CD4-positive, alpha-beta T cell treated with Interleukin-4 for 1 hour (primary cell): ENCODE measurements at places on chromosomes 7 and 10.

DNA sequence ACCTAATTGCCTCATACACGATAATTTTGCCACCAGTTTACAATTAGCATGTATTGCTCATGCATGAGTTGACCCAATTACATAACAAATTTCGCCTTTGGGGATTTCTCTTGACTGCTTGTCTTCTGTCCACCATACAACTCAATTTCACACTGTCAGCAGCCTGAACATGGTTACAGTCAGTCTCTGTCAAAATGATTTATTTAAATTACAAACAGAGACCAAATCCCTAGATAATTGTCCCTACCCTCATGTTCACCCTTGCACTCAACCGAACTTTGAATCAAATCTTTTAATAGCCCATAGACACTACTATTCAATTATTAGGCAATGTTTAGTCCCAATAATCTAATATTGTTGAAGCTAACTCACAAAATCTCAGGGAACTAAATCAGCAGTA lies 59.7 kb upstream of the NEBL start:
- DNase-seq = no peak

GRCh38 chr7:108497082-108497725 lies 28.7 kb downstream of the PNPLA8 start:
- DNase-seq = peak; percentile 47

DNA sequence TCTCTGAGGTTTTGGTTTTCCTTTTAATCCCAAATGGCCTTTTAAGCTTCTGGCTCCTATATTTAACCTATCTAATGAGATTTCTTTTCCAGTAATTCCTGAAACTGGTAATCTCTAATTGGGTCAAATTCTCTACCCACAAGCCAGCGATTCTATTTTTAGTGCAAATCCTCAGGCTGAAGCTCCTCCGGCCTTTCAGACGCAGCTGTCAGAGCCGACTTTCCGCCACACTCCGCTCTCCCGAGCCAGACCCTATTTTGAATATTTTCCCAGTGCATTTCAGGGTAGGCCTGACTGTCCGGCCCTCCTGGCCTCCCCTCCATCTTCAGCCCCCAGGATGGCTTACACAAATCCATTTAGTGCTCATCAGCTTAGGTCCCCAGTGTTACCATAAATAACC lies 9.7 kb upstream of the ADCY1 start:
- no peak for DNase-seq

GRCh38 chr10:61878740-61879068 lies 22.8 kb upstream of the ARID5B start:
- no peak for DNase-seq

DNA sequence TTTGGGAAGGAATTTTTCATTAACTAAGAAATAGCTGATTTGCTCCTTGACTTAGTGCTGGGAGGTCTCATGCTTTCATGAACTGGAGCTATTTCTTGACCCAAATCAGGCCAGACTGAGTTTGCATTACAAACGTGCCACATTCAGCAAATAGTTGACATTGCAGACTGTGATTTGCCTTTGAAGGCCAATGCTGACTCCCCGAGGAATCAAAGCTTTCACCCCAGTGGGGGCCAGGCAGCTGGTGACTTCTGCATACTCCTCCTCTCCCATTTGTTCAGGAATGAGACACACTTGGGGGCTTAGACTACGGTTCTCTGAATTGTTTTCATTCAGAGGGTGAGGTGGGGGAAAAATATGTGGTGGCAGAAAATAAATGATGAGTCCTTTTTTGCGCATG lies 111.0 kb upstream of the JAZF1 start:
- DNase-seq = no peak

DNA sequence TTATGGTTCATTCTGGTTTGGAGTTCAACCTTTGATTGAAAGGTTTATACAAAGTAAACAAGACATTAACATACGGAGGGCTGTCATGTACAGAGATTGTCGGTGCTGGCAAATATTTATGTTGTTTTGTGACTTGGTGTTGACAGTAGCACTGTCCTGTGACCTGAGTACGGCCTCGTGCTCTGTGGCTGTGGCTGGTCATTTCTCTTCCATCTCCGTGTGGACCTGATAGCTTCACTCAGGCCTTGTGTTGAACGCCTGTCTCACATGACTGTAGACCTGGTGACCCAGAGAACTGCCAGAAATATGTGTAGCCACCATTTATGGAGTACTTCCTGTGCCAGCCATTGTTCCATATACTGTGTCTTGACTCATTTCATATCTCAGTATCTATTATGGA lies 311.6 kb downstream of the CCDC3 start:
- no peak for DNase-seq

GRCh38 chr7:123738356-123738755 lies 10.4 kb downstream of the WASL start:
- no peak for DNase-seq

DNA sequence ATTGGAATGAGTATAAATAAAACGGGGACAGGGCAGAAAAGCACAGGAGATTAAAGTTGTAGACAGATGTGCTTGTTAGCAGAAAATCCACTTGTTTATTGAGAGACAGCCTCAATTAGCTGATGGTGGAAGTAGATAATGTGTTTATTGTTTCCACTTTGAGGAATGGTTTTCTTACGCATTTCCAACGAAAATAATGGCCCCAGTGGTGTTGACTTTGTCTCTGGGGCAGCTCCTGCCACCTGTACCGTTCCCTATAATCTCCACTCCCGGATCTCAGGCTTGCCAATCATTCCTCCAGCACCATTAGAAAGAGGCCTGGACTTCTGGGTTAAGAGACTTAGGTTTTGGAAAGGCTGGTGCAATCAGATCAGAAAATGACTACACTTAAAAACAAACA lies 638.7 kb downstream of the PARD3 start:
- DNase-seq = no peak

- DNase-seq = no peak
These were observed 35.8 kb downstream of the IQUB start for GRCh38 chr7:123498601-123499000.

DNA sequence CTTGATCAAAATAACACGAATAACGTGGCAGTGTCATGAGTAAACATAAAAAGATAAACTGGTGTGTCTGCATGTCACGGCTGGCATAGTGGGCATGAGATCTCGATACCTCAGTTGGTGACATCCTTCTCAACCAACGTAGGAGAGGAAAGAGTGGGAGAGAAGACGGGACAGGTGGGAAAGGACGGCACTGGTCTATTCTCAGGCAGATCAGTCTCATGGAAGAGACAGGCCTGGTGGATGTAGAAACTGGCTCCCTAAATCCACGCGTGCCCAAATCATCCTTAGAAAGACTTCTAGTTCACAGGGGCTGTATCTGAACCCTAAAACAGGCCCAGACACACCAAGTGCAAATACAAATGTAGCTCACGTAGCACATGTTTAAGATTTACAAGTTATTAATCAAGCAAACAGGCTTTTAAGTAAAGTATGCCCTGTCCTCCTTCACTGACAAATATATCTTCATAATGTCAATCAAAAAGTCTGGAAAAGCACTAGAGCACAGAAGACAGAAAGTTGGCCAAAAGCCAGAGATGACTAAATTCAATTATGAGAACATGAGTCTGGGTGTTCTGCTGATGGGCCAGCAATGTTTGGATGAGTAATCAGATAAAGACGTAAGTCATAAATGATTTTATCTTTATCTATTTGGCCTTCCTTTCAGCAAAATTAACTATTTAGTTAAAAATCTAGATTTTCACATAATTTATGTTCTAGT lies 56.3 kb downstream of the SFMBT2 start:
- DNase-seq = no peak

DNA sequence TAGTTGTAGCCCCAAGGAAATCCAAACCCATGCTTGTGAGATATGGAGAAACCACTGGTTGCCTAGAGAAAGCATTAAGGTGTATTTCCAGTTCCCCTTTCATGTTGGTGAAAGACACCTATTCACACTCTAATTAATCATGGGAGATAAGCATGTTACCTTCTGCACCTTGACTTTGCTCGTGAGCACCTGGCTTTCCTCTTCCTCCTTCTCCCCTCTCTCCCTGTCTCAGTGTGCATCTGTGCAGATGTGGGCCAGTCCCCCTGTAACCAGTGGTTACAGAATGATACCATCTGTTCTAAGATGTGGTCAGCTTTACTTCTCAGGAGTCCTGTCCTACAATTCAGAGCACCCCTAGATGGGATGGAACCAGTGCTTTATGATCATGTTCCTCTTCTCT lies 160.6 kb downstream of the LCOR start:
- no peak for DNase-seq

DNA sequence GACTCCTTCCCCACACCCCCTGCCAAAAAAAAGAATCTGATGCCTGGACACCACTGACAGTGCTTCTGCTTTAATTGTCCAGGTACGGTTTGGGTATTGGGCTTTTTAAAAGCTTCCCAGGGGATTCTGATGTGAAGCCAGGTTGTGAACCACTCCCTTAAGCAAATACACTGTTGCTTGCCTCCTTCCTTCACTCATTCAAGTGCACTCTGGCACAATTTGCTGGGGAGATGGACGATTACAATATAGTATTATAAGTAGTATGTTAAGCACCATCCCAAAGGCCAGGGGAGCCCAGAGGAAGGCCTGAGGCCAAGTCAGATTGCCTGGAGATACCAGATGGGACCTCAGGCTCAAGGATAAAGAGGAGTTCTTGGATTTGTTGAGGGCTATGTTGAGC lies 12.3 kb upstream of the ZNRF2 start:
- no peak for DNase-seq

DNA sequence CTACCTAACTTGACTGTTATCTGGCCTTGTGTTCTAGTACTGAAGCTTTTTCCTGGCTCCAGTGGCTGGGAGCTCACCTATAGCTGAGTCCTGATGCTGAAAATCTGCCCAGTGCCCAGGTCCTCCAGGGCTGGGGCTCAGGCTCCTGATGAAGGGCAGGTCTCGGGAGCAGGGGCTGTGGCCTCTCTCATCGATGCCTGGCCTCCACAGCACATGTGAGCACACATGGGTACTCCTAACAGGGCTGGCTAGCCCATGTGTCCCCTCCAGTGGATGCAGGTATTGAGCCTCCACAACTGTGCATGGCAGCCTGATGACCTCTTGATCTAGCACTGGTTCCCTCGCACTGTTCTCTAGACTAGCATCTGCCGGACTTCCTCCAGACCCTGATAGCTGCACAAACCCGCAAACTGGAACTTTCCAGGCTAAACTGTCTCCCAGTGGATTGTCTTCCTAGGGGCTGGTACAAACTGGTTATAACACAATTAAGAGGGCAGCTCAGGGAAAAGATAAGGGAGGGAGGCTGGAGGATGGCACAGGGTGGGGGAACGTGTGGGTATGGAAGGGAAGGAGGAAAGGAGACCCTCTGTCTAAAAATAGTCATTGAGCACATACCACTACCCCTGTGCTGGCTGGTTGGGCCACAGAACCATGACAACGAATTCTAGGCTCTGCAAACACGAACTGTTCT lies 35.1 kb downstream of the PLAC9 start:
- DNase-seq = no peak

GRCh38 chr10:78898341-78899097 lies 170.2 kb upstream of the ZMIZ1 start:
- no peak for DNase-seq

GRCh38 chr10:110500515-110500905 lies 2.8 kb downstream of the DUSP5 start:
- no peak for DNase-seq

- DNase-seq = no peak
These were observed 154.0 kb upstream of the KLF14 start for GRCh38 chr7:130887957-130888371.

GRCh38 chr10:14560274-14560673 lies 214.4 kb downstream of the FAM107B start:
- DNase-seq = peak; percentile 80
